ENCODE measurements at places on chromosomes 13 and 19. TPM values are rescaled to one million over a fixed set of nuclear protein-coding genes. Genes with fewer than 3 reads are reported as not detected.

Gene TMC4
- total RNA-seq, result 0.27 TPM

Gene F10
- total RNA-seq, result not detected

Gene LILRB2
- total RNA-seq, result not detected

Gene APOE
- 0.44 TPM for total RNA-seq

Gene CGB1
- total RNA-seq, result not detected

Gene GIPR
- total RNA-seq, result 8.3 TPM

Gene ZIK1
- 3.6 TPM for total RNA-seq

Gene NKG7
- 149 TPM for total RNA-seq

Gene MYH14
- total RNA-seq, result not detected

Gene TGFBR3L
- 4.6 TPM for total RNA-seq

Gene CD33
- total RNA-seq, result 0.43 TPM

Gene AP1M2
- total RNA-seq, result not detected

Gene PRODH2
- not detected for total RNA-seq

Gene SOX1
- total RNA-seq, result not detected

Gene POSTN
- not detected for total RNA-seq

Gene DPY19L3
- 12.4 TPM for total RNA-seq

Gene HS6ST3
- total RNA-seq, result not detected

Measured in activated CD4-positive, alpha-beta memory T cell treated with anti-CD3 and anti-CD28 coated beads for 36 hours (primary cell).